Cardiac septum (tissue), 1 donor: ENCODE measurements at places on chromosomes 12 and 14. TPM values are rescaled to one million over a fixed set of nuclear protein-coding genes. Genes with fewer than 3 reads are reported as not detected.

GRCh38 chr12:48940181-48940580 lies 14.9 kb upstream of the FKBP11 start:
- no peak for DNase-seq

DNA sequence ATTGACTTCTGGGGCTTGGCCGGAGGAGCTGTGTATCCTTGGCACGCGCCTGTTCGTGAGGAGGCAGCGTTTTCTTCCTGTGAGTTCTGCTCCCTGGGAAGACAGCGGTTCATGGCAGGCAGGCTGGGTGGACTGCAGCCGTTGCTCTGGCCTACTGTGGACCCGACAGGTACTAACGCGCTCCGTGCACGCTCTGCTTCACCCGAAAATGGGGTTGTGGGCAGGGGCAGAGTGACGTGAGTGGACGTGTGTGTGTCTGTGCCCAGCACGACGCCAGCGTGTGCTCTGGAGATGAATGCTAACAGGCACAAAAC lies 179.1 kb downstream of the KIF26A start:
- DNase-seq = peak; percentile 63

GRCh38 chr14:94379291-94380224 lies 8.8 kb downstream of the SERPINA1 start:
- no peak for DNase-seq

PPM1H gene
- 4.0 TPM for total RNA-seq

IQSEC3 gene
- total RNA-seq = 0.86 TPM
